ENCODE measurements at places on chromosomes 5 and 9.
A peak's percentile ranks its signal among the peaks of the same experiment; 100 is the strongest.

DNA sequence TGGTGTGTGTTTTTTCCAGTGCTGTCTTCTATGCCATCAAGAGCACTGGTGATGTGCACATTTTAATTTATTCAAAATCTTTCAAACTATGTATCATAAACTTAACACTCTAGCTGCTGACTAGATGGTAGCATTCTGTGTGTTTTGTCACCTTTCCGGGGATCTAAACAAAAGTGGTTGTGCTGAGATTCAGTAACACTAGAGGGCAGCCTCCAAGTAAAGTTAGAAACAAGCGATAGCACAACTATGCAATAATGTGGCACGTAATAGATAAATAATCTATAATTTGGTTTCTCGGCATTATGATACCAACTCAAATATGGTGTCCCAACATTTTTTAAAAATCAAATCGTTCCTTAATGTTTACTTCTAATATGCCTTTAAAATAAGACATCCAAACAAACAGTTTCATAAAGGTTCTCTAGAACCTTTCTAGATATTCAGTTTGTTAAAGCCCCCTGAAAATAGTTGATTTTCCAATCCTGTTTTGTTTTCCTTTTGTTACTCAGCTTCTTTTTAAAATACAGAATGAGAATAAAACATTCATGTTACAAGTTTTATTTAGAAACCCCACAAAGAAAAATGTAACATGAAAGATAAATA is 16.9 kb downstream of the SEMA6A start:
- no peak for DNase-seq

DNA sequence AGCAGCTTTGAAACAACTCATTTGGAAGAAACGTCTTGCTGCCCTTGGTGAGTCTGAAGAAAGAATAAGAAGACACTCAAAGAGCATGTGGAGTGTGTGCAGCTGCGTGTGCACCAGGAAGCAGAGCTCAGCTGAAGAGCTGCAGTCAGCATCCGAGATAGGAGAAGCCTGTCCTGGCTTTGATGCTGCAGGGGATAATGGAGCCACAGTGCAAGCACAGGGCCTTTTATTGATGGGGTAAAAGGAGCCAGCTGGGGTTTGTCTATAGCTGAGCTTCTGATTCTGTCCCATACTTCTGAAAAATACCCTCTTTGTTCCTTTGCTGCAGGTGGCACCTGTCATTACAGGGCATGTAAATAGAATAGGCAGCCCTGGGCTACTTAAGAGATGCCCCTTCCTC is 375.7 kb upstream of the ZNF462 start:
- no peak for DNase-seq

GRCh38 chr5:139670369-139671095 is 22.4 kb downstream of the CXXC5 start:
- peak; percentile 30 for DNase-seq

GRCh38 chr5:1053391-1054017 is 44.9 kb downstream of the NKD2 start:
- no peak for DNase-seq

Measured in activated CD4-positive, alpha-beta T cell treated with anti-CD3 and anti-CD28 coated beads, Interleukin-2, amount 10 ng/mL, durations not matched to agents 7 days and 5 days (primary cell).